ENCODE measurements at places on chromosomes 4 and X. TPM values are rescaled to one million over a fixed set of nuclear protein-coding genes. Genes with fewer than 3 reads are reported as not detected.

SLC10A3 gene
- 11.1 TPM for total RNA-seq

TKTL2 gene
- total RNA-seq, result not detected

DNA sequence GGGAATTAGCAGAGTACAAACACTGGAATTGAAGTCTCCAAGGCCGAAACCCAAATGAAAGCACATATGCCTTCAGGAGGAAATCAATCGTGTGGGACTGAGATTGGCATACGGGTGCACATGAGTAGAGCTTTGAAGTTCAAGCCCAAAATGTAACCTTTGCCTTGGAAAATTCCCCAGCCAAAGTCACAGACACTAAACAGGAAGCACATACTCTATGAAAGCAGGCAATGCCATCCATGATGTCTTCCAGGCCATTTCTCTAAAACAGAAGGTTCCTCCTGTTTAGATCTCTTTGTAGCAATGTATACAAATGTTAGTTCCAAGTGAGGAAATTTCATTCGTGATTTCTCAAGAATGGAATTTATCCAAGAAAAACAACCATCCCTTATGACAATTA lies 162.5 kb downstream of the COL4A6 start:
- no peak for DNase-seq
- no peaks in the 10 kb centered on the region for H3K36me3 ChIP-seq
- no peak overlapping the region for H3K27ac ChIP-seq

HPSE gene
- 0.32 TPM for total RNA-seq

GRCh38 chr4:84750260-84750959 lies 167.5 kb downstream of the CDS1 start:
- H3K36me3 ChIP-seq, result peaks cover 3% of the 10 kb centered on the region
- H3K4me1 ChIP-seq, result no peaks in the 10 kb centered on the region
- no peaks in the 10 kb centered on the region for H3K27me3 ChIP-seq
- no peak for DNase-seq

Measured in pancreas (tissue), 10 donors.